ENCODE measurements at places on chromosomes 1 and 21.

DNA sequence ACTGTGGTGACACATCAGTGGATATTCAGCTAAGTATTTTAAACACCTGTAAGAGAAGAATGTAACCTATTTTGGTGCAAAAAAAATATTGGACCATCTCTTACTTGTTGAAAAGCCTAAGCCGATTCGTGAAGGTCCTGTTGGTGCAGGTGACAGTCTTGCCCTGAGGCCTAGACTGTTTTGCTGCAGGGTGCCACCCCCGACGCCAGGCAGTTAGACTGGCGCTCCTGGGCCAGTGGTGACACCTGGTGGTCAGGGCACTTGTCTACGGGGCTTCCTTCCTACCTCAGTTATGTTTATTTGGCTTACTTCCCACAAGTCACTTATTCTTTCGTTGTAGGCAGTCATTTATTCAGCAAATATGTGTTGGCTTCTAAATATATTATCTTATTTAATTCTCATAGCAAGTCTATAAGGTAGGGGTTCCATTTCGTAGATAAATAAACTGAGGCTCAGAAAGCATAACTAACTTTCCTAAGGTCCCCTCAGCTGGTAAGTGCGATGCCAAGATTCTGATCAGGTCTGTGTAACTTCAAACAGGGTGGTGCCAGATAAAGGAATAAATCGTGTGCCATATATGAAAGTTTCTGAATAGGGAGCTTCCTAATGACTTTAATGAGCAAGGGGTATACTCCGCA is 1.9 kb downstream of the EEIG2 start:
- DNase-seq: peak; percentile 93

GRCh38 chr1:47439819-47440598 is 2.2 kb downstream of the FOXD2 start:
- DNase-seq: no peak

DNA sequence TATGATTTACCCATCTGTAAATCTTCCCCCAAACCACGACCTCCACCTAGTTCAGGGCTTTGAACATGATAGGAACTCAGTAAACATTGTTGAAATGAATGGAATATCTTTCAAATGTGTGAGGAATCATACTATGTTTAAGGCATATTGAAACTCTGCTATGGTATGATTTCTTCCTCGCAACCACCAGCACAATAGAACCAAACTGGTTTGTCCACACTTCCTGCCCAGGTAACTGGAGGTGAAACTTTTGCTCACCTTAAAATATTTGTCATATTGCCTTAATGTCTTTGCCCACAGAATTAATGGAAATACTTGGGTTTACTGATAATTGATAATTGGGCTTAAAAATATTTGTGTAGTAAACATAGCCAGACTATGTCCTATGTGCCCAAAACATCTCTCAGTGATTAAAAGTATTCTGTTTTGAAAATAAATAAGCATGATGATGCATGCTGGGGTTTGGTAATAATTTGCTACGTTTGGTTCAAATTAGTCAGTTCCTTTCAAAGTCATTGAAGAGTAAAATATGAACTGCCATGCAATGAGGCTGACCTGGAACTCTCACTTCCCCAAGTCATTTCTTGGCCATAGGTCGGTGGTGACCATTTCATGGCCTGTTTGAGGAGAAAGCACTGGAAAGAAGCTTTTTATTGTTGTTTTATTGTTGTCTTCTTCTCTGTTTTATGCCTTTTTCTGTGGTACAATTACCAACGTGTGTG is 73.3 kb downstream of the TNFSF18 start:
- no peak for DNase-seq

DNA sequence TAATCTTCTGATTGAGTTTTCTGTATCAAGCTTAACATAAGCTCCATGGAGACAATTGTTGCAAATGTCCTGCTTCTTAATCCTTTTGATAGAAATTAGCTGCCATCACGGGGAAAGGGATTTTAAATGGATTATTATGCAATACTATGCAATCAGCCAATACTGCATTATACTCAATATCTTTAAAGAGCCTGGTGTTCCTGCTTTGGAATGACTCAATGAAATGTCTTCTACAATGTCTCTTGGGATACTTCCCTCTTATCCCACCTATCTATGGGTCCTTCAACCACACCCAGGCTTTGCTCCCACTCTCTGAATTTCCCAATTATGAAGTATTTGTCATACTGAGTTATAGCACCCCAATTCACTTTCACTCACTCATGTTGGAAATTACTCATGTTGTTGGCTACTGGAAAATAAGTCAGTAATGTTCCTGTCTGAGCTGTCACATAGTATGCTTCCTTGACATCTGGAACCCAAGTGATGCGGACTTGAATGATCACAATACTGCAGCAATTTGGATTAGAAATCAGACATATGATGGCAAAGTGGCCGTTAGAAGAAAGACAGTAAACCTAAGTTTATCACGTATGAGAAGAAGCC is 85.0 kb downstream of the TPR start:
- DNase-seq: no peak

GRCh38 chr1:44947063-44947773 is 39.2 kb downstream of the EIF2B3 start:
- DNase-seq: peak; percentile 13

- DNase-seq: no peak
Observed at GRCh38 chr21:38965910-38966504, 160.3 kb downstream of the ETS2 start.

- DNase-seq: no peak
Observed at GRCh38 chr1:41020109-41020576, 1.4 kb downstream of the SLFNL1 start.

- no peak for DNase-seq
Observed at GRCh38 chr1:81877940-81878339, 77.2 kb downstream of the ADGRL2 start.

- DNase-seq: no peak
Observed at GRCh38 chr1:230515451-230516145, 89.5 kb upstream of the PGBD5 start.

GRCh38 chr1:8817412-8818324 is at the start of gene RERE:
RERE (minus strand) TSS chr1:8817640.
- DNase-seq: peak; percentile 97

- no peak for DNase-seq
Observed at GRCh38 chr1:243364866-243365265, 109.0 kb downstream of the SDCCAG8 start.

- DNase-seq: no peak
Observed at GRCh38 chr1:95888941-95889390, 655.0 kb downstream of the RWDD3 start.

GRCh38 chr1:71093938-71094337 is 13.1 kb upstream of the ZRANB2 start:
- DNase-seq: no peak

GRCh38 chr1:170661646-170662411 is 2.1 kb upstream of the PRRX1 start:
- DNase-seq: no peak

DNA sequence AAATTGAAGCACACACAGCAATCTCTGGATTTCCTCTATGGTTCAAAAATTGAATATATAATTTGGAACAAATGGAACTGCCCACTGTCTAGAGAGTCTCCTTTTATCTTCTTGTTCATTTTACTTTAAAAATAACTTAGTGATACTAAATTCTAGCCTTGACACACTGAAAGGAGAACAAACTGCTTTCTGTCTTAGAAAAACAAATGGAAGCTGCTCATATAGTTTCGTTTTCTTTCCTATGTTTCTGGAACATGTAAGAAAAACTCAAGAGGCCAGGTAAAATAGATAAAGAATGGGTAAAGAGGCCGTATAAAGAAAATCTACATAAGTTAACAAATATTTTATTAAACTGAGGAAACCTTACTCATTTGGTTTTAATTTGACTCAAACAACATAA is 332.7 kb downstream of the NEGR1 start:
- no peak for DNase-seq

GRCh38 chr21:44093761-44094160 is 13.4 kb upstream of the PWP2 start:
- DNase-seq: no peak

GRCh38 chr1:167258858-167259257 is 38.2 kb downstream of the POU2F1 start:
- DNase-seq: no peak

GRCh38 chr1:225479341-225479740 is 51.5 kb upstream of the LBR start:
- no peak for DNase-seq

DNA sequence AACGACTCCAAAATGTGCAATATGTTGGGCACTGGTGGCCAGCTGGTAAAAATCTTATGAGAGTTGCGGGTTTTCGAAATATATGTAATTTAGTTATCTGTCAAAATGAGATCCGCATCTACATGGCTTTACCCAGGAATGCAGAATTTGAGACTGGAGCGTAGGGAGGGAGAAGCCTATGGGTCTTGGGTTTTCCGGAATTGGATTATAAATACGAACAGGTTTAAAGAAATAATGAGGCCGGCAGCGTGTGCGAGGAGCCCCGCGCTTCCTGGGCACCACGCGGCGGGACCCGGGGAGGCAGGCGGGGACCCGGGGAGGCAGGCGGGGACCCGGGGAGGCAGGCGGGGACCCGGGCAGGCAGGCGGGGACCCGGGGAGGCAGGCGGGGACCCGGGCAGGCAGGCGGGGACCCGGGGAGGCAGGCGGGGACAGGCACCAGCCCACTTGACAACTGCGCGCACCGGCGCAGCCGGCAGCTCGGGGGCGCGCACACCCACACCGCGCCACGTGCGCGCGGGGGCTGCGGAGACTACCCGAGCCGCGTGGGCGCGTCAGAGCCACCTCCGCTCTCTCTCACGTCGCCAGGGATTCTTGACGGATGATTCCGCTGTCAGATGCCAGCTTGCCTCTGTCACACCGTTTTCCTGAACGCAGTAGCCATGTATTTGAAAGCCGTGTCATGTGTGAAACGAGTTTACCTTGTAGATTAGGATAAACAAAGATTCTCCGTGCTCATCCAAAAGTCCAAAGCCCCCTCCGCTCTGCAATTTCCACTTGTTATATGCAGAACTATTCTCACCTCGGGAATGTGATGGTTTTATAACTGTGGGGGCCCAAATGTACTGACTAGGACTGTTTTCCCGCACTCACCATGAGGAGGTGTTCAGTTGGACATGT is 54.3 kb upstream of the HNRNPU start:
- peak; percentile 66 for DNase-seq

- no peak for DNase-seq
Observed at GRCh38 chr1:150022357-150022756, 11.8 kb upstream of the OTUD7B start.

GRCh38 chr1:11518791-11519628 is 40.1 kb downstream of the DISP3 start:
- no peak for DNase-seq

- no peak for DNase-seq
Observed at GRCh38 chr1:216186816-216187215, 236.4 kb downstream of the USH2A start.

GRCh38 chr1:245395680-245396079 is 240.9 kb downstream of the KIF26B start:
- no peak for DNase-seq

GRCh38 chr1:15684042-15684461 is at the start of gene PLEKHM2:
PLEKHM2 (plus strand) TSS chr1:15684320; CDS start chr1:15684559, 239 bp downstream.
- DNase-seq: peak; percentile 69

DNA sequence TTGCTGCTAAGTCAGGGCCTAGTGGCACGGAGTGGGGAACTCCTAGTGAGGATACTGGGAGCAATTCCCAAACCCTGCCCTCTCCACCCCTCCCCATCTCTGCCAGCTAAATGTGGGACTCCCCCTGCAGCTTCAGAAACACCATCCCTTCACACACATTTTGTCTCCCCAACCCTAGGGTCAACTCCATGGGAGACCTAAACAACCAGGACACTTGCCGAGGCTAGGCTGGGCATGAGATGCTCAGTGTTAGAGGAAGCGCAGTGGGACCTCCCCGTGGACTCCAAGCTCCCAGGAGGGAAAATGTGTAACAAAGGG is 1.5 kb downstream of the RNF186 start:
- DNase-seq: no peak

GRCh38 chr1:63545780-63546179 is 22.5 kb downstream of the EFCAB7 start:
- no peak for DNase-seq

DNA sequence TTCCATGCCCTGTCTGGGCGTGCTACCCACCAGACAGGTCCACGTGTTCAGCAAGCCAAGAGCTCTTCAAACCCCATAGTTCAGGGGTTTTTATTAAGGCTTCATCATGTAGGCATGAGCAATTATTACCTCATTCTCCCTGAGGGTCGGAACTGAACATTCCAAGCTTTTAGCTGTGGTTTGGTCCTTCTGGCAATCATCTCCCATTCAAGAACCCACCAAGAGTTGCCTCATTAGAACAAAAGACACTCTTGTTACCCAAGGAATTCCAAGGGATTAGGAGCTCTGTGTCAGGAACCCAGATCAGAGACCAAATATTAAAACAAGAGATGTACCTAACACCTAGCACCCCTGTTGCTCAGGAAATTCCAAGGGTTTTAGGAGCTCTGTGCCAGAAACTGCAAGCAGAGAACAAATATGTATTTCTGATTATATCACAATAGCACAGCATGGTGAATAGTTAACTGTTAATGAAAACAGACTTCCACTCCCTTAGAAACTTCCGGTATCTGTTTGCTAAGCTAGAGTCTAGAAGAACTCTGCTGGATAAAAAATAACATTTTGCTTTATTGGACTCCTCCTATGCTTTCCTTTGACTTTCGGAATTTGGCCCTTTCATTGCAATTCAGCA is 201.2 kb upstream of the L1TD1 start:
- DNase-seq: no peak

- DNase-seq: peak; percentile 18
Observed at GRCh38 chr1:175209493-175209921, 16.9 kb upstream of the KIAA0040 start.

DNA sequence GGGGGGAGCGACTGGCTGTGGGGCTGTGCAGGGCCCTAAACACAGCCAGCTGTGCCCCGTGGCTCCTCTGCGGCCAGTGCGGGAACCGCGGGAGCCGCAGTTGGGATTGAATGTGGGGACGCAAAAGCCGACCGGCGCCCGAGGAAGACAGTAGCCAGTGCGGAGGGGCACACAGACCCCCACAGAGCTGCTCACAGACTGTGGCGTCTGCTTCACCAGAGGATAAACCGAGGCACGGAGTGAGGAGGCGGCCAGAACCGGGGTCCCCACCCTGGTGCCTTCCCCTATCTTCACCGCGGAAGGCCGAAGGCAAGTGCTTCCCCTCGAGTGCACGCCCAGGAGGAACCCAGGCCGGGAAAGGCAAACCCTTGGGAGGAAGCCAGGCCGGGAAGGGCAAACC is 8.7 kb upstream of the TMEM52 start:
- DNase-seq: no peak

- DNase-seq: no peak
Observed at GRCh38 chr1:89089962-89090361, 25.0 kb upstream of the GBP1 start.

- no peak for DNase-seq
Observed at GRCh38 chr1:202586018-202586821, 124.0 kb downstream of the SYT2 start.

DNA sequence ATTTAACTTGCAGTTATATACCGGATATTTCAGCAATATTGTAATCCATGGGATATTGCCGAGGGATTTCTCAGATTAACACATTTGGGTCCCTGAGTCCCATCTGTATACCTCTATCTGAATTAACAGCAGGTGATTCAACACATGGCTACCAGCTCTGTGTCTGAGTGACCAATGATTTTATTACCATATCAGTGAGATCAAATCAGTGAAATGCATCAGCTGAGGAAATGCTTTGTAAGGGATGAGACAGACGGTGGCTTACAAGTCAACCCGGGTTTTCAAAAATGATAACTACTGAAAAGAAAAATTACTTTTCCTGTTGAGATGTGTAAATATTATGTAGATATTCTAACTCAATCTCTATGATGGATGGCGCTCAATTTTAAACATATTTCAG is 504.1 kb upstream of the PKN2 start:
- DNase-seq: no peak

Measured in activated CD4-positive, alpha-beta T cell treated with anti-CD3 and anti-CD28 coated beads for 36 hours (primary cell).